ENCODE measurements at places on chromosomes 16 and 17.

GRCh38 chr17:12627177-12627629 lies 38.5 kb upstream of the MYOCD start:
- DNase-seq = peak; percentile 84

GRCh38 chr17:4658478-4659305 lies 17.2 kb upstream of the ALOX15 start:
- peak; percentile 38 for DNase-seq

DNA sequence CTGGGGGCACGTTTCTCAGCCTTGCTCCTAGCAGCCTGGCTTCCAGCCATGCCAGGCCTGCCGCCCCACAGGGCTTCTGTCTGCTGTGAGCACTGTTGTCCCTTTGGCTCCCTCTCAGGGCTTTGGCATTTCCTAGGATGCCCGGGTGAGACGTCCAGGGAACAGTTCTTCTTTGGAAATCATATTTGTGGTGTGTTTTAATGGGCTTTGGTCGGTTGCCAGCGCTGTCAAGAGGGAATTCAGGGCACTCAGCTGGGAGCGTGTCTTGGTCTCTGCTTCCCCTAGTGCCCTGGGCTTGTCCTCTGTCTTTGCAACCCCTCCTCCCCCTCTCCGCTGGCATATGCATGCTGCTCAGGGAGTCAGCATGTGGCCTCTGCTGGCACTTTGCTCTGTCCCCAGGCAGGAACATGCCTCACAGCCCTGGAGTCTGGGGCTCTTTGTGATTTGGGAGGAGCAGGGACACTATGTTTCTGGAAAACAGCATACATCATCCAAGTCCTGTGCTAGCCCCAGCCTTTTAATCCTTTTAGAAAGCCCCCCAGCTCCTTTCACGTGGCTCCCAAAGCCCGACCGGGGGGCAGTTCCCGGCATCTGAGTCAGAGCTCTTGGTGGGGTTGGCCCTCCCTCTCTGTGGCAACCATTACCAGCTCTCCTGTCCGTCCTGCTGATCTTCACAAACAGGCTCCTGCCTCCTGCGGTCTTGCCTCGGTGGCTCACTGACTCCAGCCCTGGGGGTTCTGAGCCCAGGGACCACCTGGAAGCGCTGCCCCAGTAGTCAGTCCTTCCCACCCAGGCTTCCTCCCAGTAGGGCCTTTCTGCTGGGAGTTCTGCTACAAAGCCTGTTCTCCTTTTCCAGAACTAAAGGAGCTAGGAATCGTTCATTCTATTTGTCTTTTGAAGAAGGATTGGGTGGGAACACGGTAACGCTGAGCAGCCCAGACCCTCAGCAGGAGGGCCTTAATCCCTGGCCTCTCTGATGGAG lies 26.7 kb downstream of the SAP30BP start:
- peak; percentile 98 for DNase-seq

DNA sequence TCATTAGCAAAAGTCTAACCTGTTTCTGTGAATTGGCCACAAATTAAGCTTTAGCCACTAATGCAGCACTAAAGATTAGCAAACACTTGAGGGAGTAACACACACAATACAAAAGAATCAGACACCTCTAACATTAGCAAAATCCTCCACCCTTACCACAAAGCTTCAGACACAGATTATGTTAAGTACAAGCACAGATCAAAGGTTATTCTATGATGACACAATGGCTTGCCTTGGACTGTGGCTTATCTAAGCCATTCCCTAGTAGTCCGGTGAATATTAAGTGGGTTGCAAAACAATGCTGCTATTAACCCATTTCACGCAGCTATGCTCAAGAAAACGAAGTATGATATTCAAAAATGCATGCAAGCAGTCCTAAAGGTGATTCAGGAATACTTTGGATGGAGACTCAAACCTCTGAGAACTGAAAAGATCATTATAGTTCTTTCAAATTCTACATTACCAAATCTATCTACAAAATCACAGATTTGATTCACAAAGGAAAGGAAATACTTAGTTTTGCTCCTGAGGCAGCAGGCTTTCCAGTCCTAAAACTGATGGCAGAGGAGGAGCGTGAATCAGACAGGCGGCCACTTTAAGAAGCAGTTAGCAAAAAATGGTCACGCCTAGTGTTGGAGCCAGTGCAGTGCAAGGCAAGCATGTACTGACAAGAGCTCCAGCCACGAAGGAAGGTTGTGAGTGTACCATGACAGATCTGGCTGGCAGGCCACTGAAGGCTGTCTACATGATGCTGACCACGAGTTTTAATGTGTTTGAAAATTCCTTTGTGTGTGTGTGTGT lies 67.2 kb downstream of the PARN start:
- peak; percentile 53 for DNase-seq

- no peak for DNase-seq
Observed at GRCh38 chr16:54780266-54780665, 150.4 kb upstream of the IRX5 start.

- no peak for DNase-seq
Observed at GRCh38 chr16:89233678-89234490, 16.4 kb downstream of the ZNF778 start.

GRCh38 chr17:69495787-69496186 lies 81.3 kb downstream of the MAP2K6 start:
- DNase-seq = no peak

DNA sequence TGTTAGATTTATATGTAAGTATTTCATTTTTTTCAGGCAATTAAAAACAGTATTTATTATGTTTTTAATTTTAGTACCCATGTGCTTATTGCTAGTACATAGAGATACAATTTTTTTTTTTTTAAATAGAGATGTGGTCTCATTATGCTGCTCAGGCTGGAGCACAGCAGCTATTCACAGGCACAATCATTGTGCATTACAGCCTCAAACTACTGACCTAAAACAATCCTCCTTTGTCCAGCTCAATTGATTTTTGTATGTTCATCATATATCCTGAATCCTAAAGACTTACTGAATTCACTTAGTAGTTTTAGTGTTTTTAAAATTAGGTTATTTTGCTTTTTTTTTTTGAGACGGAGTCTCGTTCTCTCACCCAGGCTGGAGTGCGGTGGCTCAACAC lies 26.3 kb downstream of the SPECC1 start:
- DNase-seq = no peak

DNA sequence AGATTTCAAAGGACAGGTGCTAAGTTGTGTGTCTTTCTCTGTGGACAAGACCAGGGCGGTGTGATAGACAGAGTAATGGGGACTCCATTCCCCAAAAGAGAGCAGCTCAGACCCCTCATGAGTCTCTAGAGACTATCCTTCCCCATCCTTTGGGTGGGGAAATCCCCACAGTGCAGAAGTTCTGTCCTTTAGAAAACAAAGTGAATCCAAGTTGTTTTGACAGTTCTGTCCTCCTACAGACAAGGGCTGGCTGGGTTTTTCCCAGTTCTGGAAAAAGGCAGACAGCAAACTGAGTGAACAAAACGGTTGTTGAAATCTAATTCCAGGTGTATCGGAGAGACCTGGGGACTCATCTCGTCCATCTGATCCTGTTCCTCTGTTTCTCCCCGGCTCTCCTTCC lies 11.0 kb upstream of the HAS3 start:
- no peak for DNase-seq

GRCh38 chr17:43679911-43680310 lies 18.2 kb upstream of the MEOX1 start:
- DNase-seq = no peak

DNA sequence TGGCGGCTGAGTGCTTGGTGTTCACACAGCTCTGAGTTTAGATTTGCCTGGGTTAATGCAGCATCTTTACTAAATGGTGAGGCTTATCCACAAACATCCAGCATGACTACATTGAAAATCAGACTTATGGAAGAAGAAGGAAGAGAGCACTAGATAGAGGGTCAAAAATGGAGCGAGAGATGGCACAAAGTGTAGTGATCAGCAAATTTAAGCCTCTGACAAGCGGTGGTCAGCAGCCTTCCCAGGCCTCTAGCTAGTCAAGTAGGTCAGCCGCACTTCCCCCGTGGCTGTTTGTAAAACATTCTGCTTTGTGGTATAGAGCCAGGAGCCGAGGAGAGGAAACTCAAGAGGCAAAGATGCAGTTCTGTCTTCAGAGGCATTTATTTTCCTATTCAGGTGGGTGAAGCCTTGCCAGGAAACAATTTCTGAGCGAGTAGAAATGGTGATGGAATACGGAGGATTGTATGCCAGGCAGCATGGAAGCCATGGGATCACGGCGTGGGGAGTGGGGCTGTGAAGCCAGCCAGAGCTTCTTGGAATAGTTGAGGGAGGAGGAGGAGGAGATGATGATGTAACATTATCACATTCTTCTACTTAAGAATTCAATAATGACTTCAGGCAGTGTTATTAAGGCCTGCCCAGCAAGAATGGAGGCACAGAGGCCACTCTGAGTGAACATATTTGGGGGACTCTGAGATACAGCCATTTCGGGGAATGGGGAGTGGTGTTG lies 118.9 kb downstream of the MSI2 start:
- DNase-seq = no peak

DNA sequence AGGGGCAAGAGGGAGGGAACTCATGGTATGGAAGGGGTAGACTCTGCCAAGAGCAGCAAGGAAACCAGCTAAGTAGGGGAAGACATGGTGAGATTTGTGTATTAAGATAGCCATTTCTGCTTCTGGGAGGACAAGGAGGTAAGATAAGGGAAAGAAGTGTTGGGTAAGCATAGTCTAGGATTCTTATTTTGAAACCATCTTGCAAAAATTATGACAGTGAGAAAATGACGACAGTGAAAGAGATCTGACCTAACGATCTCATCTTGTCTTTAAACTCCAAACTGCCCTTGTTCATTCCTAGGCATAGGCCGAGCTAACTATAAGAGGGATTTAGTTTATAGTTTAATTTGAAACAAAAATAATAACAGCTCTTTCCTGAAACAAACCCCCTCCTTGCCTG lies 5.6 kb upstream of the RBL2 start:
- no peak for DNase-seq

DNA sequence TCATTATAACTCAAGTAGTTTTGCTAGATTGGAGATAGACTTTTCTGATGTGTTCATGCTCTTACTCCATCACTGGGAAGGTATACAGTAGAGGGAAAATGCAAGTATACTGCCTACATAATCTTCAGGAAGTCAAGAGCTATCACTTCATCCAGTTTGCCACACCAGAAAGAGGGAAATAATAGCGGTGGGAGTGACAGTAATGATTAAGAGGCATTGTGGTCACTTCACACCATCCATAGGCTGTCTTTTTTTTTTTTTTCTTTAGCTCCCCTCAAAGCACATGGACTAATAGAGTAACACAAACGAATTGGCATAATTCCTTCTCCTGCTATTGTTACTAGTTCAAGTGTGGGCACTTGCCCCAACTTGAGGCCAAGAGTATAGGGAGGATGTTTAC lies 28.4 kb upstream of the HLF start:
- DNase-seq = no peak

DNA sequence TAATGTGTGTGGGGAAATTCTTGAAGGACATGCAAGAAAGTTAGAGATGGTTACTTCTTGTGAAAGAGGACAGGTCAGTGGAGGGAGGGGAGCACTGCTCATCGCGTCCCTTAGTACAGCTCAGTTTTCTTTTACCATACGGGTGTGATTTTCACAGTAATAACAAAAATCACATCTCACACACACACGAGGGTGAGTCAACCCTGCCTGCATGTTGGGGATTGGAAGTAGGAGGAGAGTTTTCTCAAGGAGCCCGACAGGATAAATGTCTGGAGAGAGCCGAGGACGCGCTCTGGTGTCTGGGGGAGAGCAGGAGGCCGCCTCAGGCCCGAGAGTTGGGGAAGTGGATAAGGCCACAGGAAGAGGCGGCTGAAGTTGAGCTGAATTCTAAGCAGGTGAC lies 16.4 kb downstream of the PLCD3 start:
- no peak for DNase-seq

DNA sequence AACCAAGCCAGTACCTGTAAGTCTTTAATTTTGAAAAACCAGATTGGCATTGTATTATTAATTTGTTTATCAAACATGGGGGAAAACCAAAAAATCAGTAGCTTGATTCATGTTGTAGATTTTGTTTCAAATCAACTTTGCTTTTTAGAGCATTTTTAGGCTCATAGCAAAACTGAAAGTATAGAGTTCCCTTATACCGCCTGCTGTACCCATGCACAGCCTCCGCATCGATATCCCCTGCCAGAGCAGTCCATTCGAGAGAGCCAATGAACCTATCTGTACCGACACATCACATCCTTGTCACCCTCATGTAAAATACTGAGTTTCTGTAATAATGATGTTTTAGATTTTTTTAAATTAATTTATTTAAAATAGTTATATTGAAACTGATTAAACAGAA lies 16.2 kb upstream of the MRC2 start:
- DNase-seq = no peak

GRCh38 chr17:45147581-45148182 lies 593 bp upstream of the HEXIM1 start:
- DNase-seq = peak; percentile 94

- no peak for DNase-seq
Observed at GRCh38 chr16:67448580-67448979, 17.7 kb downstream of the HSD11B2 start.

- DNase-seq = peak; percentile 62
Observed at GRCh38 chr16:12017558-12017957, 41.0 kb downstream of the SNX29 start.

GRCh38 chr16:19283637-19284036 lies 1.9 kb upstream of the CLEC19A start:
- no peak for DNase-seq

- DNase-seq = no peak
Observed at GRCh38 chr17:38571833-38572668, 33.7 kb downstream of the SRCIN1 start.

DNA sequence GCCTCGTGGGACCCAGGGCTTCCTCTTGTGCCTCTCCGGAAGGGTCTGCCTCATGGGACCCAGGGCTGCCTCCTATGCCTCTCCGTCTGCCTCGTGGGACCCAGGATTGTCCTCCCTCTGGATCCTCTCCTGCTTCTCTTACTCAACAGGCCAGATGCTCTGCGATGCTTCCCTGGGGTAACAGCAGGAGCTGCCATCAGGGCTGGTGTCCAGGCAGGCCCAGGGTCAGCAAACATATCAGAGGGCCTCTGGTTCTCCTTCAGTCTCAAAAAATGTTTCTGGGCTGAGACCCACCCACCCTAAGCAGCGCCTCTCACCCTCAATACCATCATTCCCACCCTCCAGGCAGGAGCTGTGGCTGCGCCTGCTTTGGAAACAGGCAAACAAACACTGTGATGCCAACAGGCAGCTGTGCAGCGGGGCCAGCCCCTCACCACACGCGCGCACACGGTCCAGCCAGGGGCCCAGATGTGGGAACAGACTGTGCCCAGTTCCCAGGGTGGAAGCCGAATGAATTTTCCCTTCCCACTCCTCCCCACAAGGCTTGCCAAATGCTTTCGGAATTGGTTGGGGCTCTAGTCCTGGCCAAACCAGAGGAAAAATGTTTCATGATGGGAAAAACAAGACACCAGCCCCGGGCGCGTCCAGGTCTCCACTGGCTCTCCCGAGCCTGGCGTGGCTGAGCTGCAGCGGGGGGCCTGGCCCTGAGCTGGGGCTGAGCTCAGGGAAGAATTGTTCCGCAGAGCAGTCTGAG lies 11.3 kb downstream of the TIMM22 start:
- no peak for DNase-seq

DNA sequence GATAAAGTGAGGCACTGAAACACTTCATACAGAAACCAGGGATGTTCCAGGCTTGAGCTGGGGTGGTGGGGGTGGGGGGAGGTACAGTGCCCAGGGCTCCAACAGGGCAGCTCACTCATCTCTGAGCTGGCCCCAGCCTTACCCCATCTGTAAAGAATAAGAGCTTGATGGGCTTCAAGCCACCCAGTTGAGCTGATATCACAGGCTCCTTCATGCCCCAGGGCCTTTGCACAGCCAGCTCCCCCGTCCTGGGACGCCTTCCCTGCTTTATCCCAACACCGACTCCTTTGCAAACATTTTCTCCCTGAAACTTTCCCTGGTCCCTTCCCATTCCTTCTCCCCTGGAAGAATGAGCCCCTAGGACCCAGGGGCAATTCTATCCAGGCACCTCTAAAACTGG lies 261.7 kb downstream of the PARN start:
- DNase-seq = no peak
